ENCODE measurements at places on chromosomes 2 and 18.
A peak's percentile ranks its signal among the peaks of the same experiment; 100 is the strongest.

- DNase-seq: no peak
These were observed 76.4 kb upstream of the ZEB2 start for GRCh38 chr2:144596073-144596871.

DNA sequence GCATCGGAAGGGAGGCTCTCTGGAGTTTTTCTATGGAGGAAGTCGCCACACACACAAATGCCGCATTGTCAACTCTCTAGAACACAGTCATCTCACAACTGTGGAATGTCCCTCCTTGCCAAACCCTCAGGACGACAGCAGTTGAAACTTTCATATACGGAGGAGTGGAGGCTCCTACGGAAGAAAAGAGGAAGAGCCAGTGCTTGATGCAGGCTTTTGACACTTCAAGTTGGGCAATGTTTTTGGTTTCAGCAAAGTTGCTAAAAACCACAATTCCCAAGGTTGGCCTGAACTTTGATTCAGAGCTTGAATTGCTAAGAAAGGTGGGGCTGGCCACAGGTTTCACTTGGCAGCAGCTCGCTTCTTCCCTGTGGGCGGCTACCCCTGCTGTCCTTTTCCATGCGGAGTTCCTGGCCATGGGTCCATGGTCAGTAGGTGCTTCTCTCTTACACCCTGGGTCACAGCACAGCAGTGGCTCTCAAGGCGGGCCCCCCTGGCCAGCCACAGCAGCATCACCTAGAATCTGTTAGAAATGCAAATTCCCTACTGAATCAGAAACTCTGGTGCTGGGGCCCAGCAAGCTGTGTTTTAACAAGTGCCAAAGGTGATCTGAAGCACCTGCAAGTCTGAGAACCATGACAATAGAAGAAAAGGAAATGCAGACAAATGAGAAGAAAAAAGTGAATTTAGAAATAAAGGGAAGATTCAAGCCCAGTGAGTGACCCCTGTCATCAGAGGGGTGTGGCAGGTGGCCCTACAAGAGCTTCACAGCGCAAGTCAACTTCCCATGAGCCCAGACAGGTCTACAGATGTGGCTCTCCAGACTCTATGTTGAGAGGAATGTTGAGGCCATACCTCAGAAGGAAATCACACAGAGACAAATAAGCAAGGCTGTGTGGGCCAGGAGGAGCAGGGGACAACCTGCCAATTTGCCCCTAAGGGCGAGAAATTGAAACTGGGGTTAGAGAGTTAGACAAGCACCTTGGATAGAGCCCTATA, 856.4 kb downstream of the RNF144A start:
- DNase-seq: no peak

DNA sequence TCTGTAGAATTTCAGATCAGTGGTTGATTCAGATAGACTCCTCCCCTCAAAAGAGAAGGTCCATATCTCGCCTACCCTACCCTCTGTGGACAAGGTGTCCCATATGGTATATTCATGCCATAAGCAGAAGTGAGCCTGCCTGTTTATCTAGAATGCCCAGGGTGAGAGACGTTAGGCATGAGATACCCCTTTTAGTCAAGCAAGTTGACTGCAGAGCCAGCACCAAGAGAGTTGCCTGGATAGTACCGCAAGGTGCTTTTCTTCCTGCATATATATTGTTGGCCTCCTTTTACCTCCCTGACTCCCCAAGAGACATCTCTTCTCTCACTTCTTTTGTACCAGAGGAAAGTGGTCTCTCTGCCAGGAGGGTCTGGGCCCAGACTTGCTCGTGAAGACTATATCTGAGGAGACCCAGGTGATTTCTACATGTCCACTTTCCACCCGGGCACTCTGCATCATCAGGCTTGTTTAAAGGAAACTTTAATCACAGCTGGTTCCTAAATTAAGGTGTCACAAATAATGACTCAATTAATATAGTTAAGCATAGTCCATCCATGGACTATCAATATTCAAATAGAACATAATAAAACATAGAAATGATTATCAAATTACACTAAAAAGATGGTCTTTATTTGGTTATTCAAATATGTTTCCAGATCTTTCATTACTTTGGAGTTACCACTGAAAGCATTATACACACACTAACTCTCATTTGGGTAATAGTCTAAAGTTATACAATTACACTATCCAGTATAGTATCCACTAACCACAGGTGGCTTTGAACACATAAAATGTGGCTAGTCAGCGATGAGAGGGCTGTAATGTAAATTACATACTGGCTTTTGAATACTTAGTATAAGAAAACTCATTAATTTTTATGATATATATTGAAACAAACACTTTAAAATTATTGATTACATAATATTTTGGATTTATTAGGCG, 4.1 kb downstream of the ITGA4 start:
- DNase-seq: no peak

- no peak for DNase-seq
These were observed 20.0 kb downstream of the KCNF1 start for GRCh38 chr2:10931710-10932255.

DNA sequence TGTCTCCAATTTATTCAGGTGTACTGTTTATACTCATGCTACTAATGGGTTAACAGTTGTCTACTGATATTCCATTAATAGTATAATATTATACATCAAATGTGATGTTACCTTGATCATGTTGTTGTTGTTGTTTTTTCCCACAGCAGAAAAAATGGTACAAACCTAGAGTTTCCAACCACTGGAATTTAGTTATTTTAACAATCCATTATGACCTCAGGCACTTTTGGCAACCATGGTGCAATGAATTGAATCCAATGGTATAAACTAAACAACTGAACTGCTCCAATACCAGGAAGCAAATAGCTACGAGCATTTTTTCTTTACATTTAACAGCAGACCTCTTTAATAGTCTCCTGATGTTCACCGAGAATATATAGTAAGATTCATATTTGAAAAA, 31.0 kb upstream of the C2orf66 start:
- no peak for DNase-seq

GRCh38 chr18:70709144-70709543, 420.3 kb downstream of the SOCS6 start:
- DNase-seq: no peak

DNA sequence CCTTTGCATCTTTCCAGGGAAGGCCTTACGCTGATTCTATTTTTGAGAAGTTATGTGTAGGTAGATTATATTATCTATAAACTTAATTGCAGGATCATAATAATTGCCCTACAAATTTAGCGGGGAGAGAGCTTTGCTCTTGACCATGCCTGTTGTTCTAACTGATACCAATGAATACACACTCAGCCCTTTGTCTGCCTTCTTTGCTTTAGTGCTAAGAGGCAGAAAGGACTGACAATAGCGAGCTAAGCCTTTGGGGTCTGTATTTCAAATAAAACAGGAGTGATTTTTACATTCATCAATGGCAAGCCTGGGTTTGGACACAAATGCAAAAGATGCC, 115.3 kb upstream of the STON1 start:
- DNase-seq: no peak

- no peak for DNase-seq
These were observed 164.9 kb downstream of the GFPT1 start for GRCh38 chr2:69221960-69222751.

DNA sequence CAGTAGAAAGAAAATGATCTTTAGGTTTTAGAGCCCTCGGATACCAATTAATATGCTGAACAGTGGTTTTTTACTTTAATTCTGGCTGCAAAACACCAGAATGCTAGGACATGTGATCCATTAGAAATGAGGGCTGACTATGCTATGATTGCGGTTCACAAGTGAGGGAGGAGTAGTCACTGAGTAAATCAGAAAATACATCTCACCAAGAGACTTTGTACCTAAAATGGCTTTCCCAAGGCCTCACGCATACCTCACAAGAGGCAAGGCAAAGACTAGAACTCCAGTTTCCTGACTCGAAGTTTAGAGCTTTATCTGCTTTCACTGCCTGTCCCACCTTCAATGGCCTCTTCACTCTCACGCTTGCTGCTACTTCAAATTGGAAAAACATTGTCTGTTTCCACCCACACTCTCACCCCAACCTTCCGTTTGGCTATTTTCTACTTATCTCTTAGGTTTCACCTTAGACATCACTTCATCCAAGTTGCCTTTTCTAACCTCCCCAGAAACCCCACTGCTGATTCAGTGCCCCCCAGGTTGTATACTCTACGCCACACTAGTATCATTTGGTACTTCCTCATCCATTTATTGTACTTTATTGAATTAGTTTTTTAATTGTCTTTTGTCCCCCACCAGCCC, 5.1 kb upstream of the MBD2 start:
- DNase-seq: no peak

DNA sequence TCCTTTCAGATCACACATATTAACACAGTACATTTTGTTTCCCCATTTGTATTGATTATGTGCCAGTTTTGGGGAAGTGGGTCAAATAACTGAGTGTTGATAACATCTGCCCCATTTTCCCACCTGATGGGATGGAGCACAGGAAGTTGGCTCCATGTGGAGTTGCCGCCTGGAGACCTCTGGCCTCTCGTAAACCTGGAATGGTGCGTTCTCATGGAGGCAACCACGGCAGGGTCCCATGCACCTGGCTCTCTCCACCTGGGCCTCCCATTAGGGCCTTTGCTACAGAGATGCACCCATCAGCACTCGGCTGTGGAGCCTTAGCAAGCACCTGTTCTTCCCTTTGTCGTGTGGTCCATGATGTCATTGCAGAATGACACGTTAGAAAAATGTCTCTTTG, 130.6 kb downstream of the MBP start:
- no peak for DNase-seq

DNA sequence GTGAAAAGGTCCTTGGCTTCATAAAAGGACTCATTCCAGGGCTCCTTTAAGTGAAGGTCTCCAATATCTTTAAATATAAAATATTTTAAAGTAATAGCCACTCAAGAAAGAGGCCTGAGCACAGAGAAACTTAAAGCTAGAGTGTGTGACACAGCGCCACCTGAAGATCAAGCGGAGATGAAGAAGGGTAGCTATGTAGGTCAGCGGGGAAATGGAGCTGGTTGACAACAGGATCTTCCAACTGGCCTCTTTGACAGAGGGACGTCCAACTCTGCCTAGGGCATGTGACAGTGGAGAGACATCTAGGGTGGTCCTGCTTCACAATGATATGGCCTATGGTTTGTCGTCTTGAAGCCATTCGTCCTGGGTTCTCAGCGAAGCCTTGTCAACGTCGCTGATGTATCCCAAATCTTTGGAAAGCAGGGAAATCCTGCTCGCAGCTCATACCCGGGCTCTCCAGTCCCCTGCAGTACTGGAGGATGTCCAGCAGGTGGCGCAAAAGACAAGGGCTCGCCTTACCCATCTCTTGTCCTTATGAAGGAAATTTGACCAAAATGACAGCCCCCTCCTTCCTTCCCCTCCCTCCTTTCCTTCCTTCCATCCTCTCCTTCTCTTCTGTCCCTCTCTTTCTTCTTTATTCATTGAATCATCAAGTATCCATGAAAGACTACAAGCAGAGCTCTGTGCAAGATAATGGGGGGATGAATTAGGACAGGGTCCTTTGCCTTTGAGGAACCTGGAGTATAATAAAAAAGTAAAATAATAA, 59.6 kb downstream of the LONRF2 start:
- peak; percentile 69 for DNase-seq

- DNase-seq: no peak
These were observed 17.7 kb downstream of the PDIA6 start for GRCh38 chr2:10794876-10795275.

DNA sequence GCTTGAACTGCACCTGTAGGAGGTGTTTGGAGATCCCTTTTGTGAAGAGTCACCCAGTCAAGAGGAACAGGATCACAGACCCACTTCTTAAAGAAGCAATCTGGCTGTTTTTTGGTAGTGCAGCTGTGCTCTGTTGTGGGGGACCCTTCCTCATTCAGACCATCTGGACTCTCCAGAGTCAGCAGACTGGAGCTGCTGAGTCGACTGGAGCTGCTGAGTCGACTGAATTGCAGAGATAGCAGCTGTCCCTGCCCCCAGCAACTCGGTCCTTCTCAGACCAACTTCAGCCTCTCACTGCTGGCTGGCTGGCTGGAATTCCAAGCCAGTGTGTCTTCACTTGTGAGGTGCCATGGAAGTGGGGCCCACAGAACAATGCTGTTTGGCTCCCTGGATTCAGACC, 56.8 kb downstream of the GTF3C3 start:
- DNase-seq: no peak

DNA sequence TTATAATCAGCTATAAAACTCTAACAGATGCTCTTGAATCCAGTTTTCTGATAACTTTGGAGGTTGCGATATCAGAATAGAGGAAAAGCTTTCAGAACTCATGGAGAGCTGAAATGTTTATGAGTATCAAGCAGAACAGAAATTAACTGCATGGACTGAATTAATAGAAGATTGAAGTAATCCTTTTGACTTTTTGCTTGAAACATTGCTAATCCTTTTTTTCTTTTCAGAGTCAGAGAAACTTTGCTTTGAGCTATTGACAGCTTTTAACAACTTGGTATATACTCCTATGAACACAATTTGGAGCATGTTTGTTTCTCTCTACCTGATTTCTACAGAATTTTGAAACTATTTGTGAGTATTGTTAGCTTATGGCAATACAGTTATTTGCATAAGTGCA, 1254.8 kb downstream of the LRP1B start:
- DNase-seq: no peak

- DNase-seq: no peak
These were observed 82.3 kb downstream of the ACVR2A start for GRCh38 chr2:147927053-147927588.

DNA sequence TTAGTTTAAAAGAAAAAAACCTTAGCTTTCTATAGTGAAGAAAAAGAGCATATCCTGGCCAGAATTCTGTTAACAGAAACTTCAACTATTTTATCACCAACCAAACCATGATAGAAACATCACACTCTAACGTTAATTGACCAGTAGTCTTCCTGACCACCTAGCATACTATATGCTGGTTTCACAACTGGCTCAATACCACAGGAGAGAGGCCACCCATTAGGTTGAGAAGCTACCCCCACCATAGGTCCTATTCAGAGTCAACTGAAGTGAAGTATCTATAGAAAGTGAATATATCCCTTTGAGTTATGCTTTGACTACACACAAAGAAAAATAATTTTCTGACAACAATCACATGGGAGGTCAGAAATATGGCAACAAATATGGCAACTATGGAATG, 85.2 kb upstream of the STK17B start:
- DNase-seq: no peak

GRCh38 chr2:212532585-212532984, 6.0 kb downstream of the ERBB4 start:
- no peak for DNase-seq

DNA sequence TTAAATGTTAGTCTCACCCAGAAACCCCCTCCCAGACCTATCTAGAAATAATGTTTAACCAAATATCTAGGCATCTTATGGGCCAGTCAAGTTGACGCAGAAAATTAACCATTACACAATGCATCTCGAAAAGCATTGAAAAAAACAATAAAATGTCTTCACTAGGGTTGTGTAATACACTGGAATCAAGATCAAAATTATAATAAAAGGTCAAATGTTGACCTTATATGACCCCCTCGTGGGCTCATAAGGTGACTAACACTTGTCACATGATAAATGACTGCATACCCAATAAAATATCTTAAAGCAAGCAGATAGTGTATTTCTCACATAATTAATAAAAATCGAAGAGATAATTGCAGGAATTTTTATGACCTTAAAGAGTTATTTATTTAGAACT, 447.9 kb upstream of the DSEL start:
- DNase-seq: no peak

GRCh38 chr2:201465524-201465971, 14.0 kb downstream of the STRADB start:
- peak; percentile 20 for DNase-seq
